ENCODE measurements at places on chromosomes 2 and 18. TPM values are rescaled to one million over a fixed set of nuclear protein-coding genes. Genes with fewer than 3 reads are reported as not detected.

The INSIG2 gene
- total RNA-seq = 19.7 TPM

The MYL12B gene
- total RNA-seq = 219 TPM

The SERPINE2 gene
- 1.0 TPM for total RNA-seq

The ATP6V1B1 gene
- not detected for total RNA-seq

The KLHL14 gene
- not detected for total RNA-seq

The ARHGEF33 gene
- 0.53 TPM for total RNA-seq

The PLA2R1 gene
- total RNA-seq = not detected

The TYMS gene
- total RNA-seq = not detected

The CIB4 gene
- total RNA-seq = not detected

The EVA1A gene
- total RNA-seq = not detected

The HAAO gene
- not detected for total RNA-seq

DNA sequence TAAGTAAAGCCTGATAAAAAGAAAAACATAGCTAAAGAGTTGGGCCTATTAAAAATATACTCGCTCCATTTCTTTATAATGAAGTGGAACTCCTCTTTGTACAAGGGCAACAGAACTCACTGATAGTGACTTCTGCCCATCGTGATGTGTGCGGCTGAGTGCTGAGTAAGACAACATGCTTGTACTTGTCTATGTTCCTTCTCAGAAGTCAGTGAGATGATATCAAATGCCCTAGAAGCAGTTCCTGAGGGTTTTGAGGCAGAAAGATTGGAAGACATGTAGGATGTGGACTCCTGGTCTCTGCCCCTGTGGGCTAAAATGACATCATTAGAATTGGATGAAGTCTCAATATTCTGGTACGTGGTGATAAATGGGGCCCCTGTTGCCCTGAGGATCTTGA is 73.8 kb downstream of the USP40 start:
- no peaks in the 10 kb centered on the region for H3K4me1 ChIP-seq
- H3K36me3 ChIP-seq = no peaks in the 10 kb centered on the region
- H3K4me3 ChIP-seq = no peak overlapping the region
- H3K27ac ChIP-seq = no peak overlapping the region
- no peak for DNase-seq

GRCh38 chr2:177547122-177547521 is 154.5 kb downstream of the AGPS start:
- H3K4me1 ChIP-seq = peaks cover 3% of the 10 kb centered on the region
- H3K36me3 ChIP-seq = no peaks in the 10 kb centered on the region
- no peaks in the 10 kb centered on the region for H3K27me3 ChIP-seq
- no peak for DNase-seq
- H3K4me3 ChIP-seq = no peak overlapping the region

GRCh38 chr2:206562375-206562774 is 79.9 kb upstream of the FAM237A start:
- no peak for DNase-seq
- no peak overlapping the region for H3K4me3 ChIP-seq
- H3K36me3 ChIP-seq = no peaks in the 10 kb centered on the region
- peaks cover 23% of the 10 kb centered on the region for H3K4me1 ChIP-seq

DNA sequence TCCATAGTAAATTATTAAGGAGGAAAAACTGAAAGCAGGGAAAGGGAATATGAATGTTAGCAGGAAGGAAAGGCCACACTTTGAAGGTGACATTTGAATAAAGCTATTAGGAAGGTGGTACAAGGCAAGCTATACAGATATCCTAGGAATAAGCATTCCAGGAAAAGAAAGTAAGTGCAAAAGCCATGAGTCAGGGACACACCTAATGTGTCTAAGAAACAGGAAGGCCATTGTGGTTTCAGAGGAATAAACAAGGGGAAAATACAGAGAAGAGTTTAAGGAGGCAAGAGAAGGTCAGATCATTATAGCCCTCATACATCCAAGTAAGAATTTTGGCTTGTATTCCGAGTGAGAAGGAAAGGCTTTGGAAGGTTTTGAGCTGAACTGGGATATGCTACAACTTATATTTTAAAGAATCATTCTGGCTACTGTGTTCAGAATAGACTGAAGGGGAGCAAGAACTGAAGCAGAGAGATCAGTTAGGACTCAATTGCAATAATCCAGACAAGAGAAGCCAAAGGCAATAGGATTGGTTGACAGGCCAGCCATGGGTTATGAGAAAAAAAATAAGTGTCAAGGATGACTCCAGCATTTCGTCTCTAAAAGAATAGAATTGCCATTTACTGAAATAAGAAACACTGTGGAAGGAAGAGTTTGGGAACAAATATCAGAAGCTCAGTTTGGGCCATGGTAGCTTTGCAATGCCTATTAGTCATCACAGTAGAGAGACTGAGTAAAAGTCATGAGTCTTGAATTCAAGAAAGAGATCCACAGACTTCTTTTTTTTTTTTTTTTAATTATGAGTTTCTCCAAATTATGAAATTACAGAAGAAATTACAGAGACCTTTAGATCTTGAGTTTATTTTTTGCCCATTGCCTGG is 11.3 kb downstream of the RAD51AP2 start:
- no peak overlapping the region for H3K27ac ChIP-seq
- H3K27me3 ChIP-seq = no peaks in the 10 kb centered on the region
- no peak overlapping the region for H3K4me3 ChIP-seq
- H3K36me3 ChIP-seq = no peaks in the 10 kb centered on the region

GRCh38 chr2:182173944-182174622 is 188.4 kb downstream of the PPP1R1C start:
- H3K4me1 ChIP-seq = no peaks in the 10 kb centered on the region
- no peak overlapping the region for H3K4me3 ChIP-seq
- no peak overlapping the region for H3K27ac ChIP-seq

DNA sequence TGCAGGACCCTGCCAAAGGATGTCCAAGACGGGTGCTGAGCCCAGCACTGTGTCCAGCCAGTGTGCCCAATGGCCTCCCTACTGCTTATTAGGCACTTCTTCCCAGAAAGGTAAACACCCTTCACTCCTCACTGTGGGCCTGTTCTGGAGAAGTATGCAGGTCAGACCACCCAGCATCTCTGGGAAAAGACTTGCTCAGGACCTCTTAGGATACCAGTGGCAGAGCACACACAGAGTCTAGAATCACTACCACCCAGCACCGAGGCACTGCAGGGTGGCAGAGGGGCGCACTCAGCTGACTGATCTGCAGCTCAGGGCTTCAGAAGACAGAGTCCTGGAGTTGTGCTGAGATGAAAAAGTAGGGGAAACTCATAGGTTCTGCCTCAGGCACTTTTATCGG is 25.8 kb downstream of the XDH start:
- H3K27me3 ChIP-seq = no peaks in the 10 kb centered on the region
- no peak overlapping the region for H3K4me3 ChIP-seq
- no peak overlapping the region for H3K27ac ChIP-seq
- no peaks in the 10 kb centered on the region for H3K36me3 ChIP-seq
- no peaks in the 10 kb centered on the region for H3K4me1 ChIP-seq

DNA sequence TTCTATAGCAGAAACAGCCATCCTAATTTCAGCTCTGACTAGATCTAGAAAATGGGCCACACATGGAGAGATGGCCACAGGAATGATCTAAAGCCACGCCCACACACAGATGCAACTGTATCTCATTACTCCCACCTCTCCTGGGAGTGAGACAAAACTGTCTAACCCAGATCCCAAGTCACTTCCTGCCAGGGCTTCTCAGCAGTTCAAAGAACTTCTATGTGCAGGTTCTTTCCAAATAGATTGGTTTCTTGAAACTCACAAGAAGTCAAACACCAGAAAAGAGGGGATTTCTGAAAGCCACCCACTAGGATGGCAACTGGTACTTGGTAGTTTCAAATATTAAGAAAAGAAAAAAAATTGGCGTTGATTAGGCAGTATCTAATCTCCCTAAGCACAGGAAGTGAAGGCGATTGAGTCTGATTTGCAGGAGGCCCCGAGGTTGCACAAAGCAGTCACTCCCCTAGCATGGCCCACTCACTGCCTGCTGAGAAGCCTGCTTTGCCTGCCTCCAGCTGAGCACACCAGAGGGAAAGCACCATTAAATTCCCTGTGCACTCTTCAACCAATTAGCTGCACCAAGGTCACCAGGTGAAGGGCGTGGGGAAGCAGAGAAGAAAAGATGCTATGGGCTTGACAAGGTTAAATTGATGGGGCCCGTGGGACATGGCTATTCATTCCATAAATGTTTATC is 51.1 kb downstream of the PAPOLG start:
- peak overlapping the region; percentile 51 for H3K27ac ChIP-seq
- DNase-seq = peak; percentile 39
- peaks cover 49% of the 10 kb centered on the region for H3K4me1 ChIP-seq
- H3K27me3 ChIP-seq = no peaks in the 10 kb centered on the region
- H3K36me3 ChIP-seq = no peaks in the 10 kb centered on the region

DNA sequence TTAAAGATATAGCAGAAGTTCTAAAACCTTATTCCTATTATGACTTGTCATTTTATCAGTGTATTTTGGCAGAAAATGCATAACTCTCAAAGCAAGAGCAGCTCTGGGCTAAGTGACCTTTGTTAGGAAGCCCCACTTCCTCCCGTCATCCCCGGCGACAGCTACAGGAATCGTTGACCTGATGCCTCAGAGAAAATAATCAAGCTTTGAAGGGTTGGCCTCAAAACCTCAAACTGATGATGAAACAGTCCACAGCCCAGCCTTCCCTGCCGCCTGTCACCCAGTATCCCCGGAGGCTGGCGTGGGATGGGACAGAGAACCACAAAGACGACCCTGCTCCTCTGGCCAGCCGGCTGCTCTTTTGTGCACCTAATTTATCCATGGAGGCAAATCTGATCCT is 65.3 kb downstream of the KCNF1 start:
- DNase-seq = no peak
- no peaks in the 10 kb centered on the region for H3K27me3 ChIP-seq
- no peaks in the 10 kb centered on the region for H3K4me1 ChIP-seq
- H3K4me3 ChIP-seq = no peak overlapping the region

- H3K27me3 ChIP-seq = peaks cover 12% of the 10 kb centered on the region
- H3K27ac ChIP-seq = no peak within 1 kb of the TSS
- peaks cover 8% of the 10 kb centered on the region for H3K4me1 ChIP-seq
- no peaks in the 10 kb centered on the region for H3K36me3 ChIP-seq
- DNase-seq = no peak
Measured at GRCh38 chr2:208406474-208407451, at the start of gene PTH2R. Gene PTH2R, plus strand, starts transcription at chr2:208406792. Its CDS starts 252 bp downstream, at chr2:208407044.

GRCh38 chr2:236943841-236944513 is 141.7 kb upstream of the COPS8 start:
- no peaks in the 10 kb centered on the region for H3K36me3 ChIP-seq
- no peak overlapping the region for H3K4me3 ChIP-seq
- no peaks in the 10 kb centered on the region for H3K27me3 ChIP-seq
- H3K27ac ChIP-seq = no peak overlapping the region
- DNase-seq = no peak

- peaks cover 30% of the 10 kb centered on the region for H3K4me1 ChIP-seq
- H3K27ac ChIP-seq = peak overlapping the region; percentile 84
- H3K36me3 ChIP-seq = no peaks in the 10 kb centered on the region
- peak; percentile 40 for DNase-seq
- peak overlapping the region; percentile 91 for H3K4me3 ChIP-seq
Measured at GRCh38 chr2:227325839-227326195, 766 bp downstream of the MFF start.

DNA sequence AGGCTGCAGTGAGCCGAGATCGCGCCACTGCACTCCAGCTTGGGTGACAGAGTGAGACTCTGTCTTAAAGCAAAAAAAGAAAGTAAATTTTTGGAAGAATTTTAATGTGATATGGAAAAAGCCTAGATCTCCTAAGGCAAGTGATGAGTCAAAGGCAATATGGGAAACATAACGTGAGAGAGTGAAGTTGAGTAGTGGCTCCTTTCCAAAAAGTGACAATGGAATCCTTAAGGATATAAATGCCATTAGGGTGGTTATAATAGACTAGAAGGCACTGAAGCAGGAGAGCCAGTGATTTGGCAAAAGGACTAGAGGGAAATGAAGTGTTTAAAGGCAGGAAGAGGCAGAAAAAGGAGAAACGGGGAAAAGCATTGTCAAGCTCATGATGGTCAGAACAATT is 25.6 kb downstream of the ARHGAP28 start:
- no peaks in the 10 kb centered on the region for H3K27me3 ChIP-seq
- H3K4me3 ChIP-seq = no peak overlapping the region

GRCh38 chr2:232304236-232304635 is 74.3 kb upstream of the ALPP start:
- peaks cover 10% of the 10 kb centered on the region for H3K4me1 ChIP-seq
- H3K36me3 ChIP-seq = no peaks in the 10 kb centered on the region
- no peak for DNase-seq
- no peak overlapping the region for H3K4me3 ChIP-seq

- H3K4me1 ChIP-seq = no peaks in the 10 kb centered on the region
- no peaks in the 10 kb centered on the region for H3K36me3 ChIP-seq
- no peak overlapping the region for H3K27ac ChIP-seq
- H3K4me3 ChIP-seq = no peak overlapping the region
- no peaks in the 10 kb centered on the region for H3K27me3 ChIP-seq
Measured at GRCh38 chr2:42856891-42857632, 64.7 kb upstream of the HAAO start.

- no peaks in the 10 kb centered on the region for H3K4me1 ChIP-seq
- H3K4me3 ChIP-seq = no peak overlapping the region
- H3K36me3 ChIP-seq = no peaks in the 10 kb centered on the region
- no peaks in the 10 kb centered on the region for H3K27me3 ChIP-seq
- no peak overlapping the region for H3K27ac ChIP-seq
Measured at GRCh38 chr18:59047321-59048047, 92.2 kb upstream of the SEC11C start.

DNA sequence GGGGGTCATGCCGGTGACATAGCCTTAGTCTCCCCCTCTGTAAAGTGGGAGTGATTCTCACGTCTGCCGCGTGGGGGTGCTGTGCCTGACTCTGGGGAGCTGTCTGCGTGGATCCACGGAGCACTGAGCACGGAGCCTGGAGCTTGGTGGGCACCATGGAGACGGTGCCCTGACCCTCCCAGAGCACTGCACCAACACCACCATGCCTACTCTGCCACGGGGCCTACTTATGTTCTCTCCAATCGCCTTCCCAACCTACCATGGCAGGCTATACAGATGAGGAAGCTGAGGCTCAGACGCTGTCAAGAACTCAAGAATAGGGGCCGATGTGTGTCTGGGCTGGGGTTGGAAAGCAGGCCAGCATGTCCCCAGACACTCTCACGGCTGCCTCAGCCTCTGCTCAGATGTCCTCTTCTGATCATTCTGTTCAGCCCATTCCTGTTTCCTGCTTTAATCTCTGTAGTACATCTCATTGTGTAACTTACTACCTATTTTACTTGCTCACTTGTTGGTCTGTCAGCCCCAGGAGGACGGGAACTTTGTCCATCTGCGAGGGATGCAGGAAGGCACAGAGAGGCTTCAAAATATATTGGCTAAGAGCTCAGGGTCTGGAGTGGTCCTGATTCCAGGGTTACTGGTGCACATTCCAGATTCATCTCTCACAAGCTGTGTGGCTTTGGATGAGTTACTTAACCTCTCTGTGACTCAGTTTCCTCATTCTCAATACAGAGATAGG is 168.1 kb upstream of the HS6ST1 start:
- DNase-seq = no peak
- H3K4me1 ChIP-seq = no peaks in the 10 kb centered on the region
- no peak overlapping the region for H3K4me3 ChIP-seq
- no peaks in the 10 kb centered on the region for H3K27me3 ChIP-seq
- H3K36me3 ChIP-seq = no peaks in the 10 kb centered on the region

GRCh38 chr18:55413474-55413873 is 174.5 kb downstream of the TCF4 start:
- no peak overlapping the region for H3K4me3 ChIP-seq
- DNase-seq = no peak
- H3K36me3 ChIP-seq = no peaks in the 10 kb centered on the region
